ENCODE measurements at places on chromosomes 12 and 14.

GRCh38 chr14:55715889-55716288 lies 135.9 kb downstream of the KTN1 start:
- peak; percentile 24 for DNase-seq

GRCh38 chr12:45909041-45909713 lies 81.2 kb downstream of the SCAF11 start:
- no peak for DNase-seq

GRCh38 chr14:67736771-67737170 lies 35.1 kb downstream of the RDH12 start:
- DNase-seq: no peak

GRCh38 chr14:92675421-92675820 lies 73.0 kb downstream of the LGMN start:
- DNase-seq: no peak

GRCh38 chr12:110111476-110112334 lies 12.5 kb upstream of the IFT81 start:
- no peak for DNase-seq

GRCh38 chr12:88181881-88182280 lies 39.8 kb downstream of the TMTC3 start:
- DNase-seq: no peak

DNA sequence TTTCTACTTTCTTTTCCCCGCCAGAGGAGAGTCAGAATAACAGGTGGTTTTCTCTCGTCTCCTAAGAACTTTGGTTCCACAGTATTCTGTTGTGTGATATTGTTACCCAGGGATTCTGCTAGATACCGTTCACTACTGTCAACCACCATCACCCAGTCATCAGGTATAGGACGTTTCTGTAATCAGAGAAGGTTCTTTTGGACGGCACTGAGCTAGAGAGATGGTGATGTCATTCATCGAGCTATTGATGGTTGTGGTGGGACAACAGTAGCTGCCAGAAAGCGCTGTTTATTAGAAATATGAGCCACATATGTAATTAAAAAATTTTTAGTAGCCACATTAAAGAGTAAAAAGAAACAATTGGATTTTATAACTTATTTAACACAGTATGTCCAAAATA lies 17.0 kb downstream of the ERC1 start:
- no peak for DNase-seq

DNA sequence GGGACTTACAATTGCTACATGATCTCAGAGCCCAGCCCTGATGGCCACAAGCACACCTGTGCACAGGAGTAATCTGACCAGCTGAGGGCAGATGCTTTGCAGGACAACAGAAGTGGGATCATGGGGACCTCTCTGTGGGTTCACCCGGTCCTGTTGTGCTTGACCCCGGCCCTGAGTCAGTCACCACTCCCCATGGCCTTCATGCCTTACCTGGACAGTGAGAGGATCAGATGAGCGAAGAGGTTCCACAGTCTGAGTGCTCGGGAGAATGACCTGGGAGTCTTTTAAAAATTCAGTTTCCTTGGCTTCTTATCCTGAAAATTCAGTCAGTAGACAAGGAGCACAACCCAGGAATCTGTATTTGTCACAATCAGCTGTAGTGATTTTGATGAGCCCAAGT lies 88.1 kb downstream of the NTF3 start:
- no peak for DNase-seq

GRCh38 chr12:1703771-1704722 lies 13.2 kb downstream of the ADIPOR2 start:
- no peak for DNase-seq

GRCh38 chr12:117216686-117217085 lies 26.4 kb upstream of the FBXO21 start:
- no peak for DNase-seq
